ENCODE measurements at places on chromosomes 1 and 21.

GRCh38 chr1:190754666-190755065, 277.0 kb upstream of the BRINP3 start:
- DNase-seq, result no peak

DNA sequence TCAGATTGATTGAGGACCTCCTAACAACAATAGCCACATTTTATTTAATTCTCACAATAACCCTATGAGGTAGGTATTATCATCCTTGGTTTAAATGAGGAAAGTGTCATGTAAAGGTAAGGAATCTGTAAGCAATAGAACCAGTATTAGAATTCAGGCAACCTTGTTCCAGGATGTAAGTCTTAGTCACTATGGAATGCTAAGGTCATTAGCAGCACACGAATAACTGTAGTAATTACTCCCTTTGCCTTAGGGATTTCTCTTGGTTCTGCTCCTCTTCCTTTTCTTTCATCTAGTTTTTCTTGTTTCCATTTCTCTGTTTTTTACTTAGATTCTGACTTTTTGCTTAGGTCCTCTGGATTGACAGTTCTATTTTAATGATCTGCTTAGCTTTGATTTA, 23.1 kb upstream of the ATP6V1G3 start:
- no peak for DNase-seq

GRCh38 chr1:200364831-200365230, 45.0 kb downstream of the ZNF281 start:
- DNase-seq, result no peak

DNA sequence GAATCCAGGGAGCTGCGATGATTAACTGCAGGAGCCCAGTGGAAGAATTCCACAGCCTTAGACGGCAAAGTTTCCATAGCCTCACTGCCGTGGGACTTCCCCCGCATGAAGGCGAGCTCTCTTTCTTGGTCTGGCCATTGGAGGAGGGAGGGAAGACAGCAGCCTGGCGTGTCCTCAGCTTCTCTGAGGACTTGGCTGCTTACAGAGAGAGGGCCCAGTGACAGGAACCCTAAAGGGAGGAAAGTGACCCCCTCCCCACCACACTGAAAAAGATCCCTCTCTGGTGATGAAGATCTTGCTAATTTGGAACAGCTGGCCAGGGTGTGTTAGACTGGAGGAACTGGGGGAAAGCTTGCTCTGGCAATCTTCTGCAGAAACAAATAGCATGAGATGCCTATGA, 41.0 kb downstream of the ATP2B4 start:
- no peak for DNase-seq

DNA sequence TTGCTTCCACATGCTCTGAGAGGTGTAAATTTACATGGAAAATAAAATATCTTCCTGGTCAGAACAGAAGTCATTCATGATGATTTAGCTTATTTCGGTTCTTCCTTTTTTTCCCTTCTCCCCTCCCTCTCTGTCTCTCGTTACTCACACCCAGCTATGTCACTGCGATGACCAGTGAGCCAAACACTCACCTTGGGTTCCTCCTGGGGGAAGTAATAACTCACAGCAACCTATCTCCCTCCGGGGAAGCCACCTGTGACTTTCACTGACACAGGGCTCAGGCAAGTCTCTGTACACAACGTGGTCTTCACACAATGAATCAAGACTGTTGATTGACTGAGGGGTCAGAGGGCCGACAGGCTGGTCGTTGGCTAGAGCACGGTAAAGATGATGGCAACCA, 135.3 kb upstream of the VANGL1 start:
- no peak for DNase-seq

GRCh38 chr1:235783148-235783776, 83.4 kb downstream of the LYST start:
- peak; percentile 18 for DNase-seq

GRCh38 chr1:7646981-7647901, 123.9 kb upstream of the VAMP3 start:
- no peak for DNase-seq

DNA sequence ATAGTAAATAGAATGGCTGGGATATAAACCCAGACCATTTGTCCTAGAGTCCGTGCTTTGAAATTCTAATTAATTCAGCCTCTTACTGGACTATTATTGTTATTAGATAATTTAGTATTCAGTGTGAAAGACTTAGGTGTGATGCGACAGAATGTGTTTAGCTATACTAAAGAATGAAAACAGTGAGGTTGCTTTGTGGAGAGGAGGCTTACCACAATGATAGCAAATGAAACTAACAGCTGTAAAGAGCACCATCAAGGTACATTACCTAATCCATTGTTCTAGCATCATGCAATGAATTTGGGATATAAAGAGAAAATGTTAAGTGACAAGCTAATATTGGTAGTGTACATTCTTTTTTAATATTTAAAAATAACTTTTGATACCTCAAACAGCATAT, 911.1 kb downstream of the KCNT2 start:
- no peak for DNase-seq

DNA sequence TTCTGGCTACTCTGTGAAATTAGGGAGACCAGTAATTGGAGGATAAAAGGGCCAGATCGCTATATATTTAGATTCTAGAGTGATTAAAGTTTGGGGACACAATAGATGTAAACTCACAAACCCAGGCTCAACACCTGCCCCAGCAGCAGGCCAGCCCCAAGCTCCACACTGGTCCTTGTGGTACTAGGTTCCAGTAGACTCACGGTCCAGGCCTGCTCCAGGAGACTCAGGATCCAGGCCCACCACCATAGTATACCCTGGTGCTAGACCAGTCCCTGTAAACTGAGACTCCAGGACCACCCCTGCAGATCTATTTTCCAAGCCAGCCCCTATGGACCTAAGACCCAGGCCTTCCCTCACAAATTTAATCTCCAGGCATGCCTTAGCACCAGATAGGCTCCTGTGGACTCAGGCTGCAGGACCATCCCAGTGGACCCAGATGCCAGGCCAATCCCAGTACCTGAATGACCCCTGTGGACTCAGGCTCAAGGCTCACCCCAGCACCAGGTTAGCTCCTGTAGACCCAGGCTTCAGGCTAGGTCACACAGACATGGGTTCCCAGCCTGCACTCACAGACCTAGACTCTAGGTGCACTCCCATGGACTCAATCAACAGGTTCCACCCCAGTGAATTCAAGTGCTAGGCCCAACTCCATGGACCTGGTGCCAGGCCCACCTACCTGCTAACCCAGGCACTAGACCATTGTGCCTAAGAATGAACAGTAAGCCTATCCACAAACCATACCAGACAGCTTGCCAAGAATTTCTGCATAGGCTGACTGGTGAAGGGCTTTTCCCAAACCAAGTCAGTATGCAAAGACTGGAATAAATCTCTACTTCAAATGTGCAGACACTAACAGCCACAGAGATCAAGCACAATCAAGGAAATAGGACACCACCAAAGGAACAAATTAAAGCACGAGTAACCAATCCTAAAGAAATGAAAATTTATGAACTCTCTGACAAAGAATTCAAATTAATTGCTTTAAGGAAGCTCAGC, 13.8 kb upstream of the DENND1B start:
- no peak for DNase-seq

DNA sequence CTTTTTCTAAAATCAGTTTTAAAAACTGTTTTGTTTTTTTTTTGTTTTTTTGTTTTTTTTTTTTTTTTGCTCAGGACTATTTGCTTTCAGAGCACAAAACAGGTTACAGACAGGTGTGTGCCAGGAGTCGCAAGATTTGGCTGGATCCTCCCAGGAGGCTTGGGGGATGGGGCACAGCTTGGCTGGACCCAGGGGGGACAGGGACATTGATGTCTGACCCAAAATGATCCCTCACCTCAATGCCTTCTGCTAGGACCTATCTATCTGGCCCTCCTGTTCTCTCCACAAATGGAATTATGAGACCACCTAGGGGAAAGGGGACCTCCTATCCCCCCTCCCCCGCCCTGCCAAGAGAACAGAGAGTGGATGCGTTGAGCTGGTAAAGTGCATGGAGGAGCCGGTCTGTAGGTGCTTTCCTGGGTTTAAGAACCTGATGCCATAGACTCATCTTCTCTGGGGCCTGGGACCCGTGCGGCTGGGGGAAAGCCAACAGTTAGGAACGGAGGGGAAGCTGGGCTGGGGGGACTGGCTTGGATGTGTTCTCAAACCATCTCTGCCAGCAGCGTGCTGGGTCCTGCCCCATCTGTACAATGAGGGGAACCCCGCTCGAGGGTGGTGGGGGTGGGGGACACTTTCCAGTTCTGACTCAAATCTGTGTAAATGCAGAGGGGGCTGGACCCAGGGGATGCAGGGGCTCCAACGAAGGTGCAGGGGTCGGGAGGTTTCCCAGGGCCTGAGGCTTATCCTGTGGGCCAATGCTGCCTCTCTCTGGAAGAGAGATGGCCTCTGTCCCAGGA, 28.9 kb downstream of the RUNX3 start:
- no peak for DNase-seq

DNA sequence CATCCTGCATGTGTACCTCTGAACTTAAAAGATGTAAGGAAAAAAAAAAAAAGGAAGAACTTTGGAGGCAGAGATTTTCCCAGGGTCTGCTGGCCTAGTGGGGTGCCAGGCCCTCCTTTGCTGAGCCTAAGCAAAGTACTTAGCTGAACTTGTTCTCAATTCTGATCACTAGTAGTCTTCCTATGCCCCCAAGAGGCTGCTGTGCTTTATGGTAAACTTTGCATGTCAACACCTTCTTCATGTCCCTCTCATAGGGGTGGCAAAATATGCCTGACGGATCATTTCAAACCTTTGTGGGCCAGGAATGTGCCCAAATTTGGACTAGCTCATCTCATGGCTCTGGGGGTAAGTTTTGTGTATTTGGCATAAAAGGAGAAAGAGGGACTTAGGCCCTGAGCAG, 1.4 kb upstream of the USP21 start:
- DNase-seq, result no peak

- no peak for DNase-seq
These were observed 132.4 kb downstream of the HMGB4 start for GRCh38 chr1:33996281-33996680.

DNA sequence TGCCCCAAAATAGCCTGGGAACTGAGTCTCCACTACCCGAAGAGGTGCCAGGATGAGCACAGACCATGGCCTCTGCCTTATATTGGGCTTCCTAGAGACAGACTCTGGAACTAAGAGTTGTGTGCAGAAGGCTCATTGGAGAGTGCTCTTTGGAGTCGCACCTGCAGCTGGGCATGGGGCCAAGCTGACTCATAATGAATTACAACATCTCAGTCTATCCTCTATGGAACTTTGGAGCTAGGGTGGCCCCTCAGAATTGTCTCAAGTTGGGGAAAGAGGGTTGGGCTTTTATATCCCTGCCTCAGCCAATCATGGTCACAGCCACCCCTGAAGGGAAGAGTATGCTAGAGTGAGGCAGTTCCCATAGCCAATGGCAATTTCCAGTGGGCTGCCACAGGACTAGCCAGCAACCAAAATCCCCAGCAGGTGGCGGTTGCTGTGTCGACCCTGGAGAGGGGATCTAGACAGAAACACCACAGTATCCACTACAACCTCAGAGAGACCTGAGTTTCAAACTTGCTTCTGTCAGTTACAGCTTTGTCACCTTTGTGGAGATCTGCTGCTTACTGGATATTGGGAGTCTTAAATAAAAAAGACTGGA, 93.8 kb downstream of the DMRTA2 start:
- no peak for DNase-seq

DNA sequence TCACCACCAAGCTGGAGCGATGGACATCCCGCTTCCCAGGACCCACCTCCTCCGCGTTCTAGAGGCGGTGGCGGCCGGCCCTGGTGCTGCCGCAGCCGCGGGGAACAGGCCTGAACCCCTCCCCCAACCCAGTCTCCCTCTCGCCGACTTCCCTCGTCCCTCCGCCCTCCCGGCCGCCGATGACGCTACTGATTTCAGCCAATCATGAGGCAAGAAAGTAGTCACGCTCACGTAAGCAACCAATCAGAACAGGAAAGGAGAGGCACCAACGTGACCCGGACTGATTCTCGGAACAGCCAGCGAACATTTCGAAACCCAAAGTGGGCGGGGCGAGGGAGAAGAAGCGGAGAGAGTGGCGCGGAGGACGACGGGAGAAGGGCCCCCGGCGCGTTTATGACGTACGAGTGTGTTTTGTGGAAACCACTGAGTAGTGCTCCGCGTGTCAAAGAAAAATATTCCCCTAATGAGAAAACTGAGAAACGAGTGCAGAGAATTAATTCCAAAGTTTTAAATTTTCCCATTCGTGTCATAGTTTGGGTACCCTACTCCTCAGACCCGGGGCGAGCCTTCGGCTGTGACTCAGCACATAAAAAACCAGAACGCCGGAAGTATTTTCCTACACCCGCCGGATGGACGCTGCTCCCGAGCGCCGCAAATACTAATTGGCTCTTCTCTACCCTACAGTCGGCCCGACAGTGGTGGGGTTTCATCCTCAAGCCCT, at the start of gene NRDC:
TSS of gene NRDC (minus strand) at position 112 of the 721 bp plus-strand sequence. CDS start 112 bp downstream, outside the sequence.
- DNase-seq, result peak; percentile 100

- DNase-seq, result no peak
These were observed 34.9 kb downstream of the SSBP3 start for GRCh38 chr1:54371038-54371941.

- no peak for DNase-seq
These were observed 420 bp upstream of the VPS13D start for GRCh38 chr1:12229386-12229834.

GRCh38 chr21:25639551-25640201, 618 bp downstream of the JAM2 start:
- no peak for DNase-seq

DNA sequence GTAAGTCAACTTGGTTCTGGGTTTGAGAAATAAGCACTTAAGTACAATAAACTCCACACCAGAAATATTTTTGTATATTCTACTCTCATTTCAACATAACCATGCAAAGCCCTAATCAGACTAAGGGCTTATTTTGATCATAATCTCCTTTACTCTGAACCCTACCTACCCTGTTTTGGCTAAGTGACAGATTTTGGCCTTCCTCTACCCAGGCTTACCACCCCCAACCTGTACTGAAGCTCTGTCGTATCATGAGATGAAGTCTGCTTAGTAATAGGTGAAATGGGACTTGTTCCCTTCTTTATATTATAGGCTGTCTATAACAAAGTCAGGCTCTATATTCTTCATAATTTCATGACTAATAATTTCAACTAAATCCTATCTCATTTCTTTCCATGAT, 135.5 kb downstream of the RERE start:
- no peak for DNase-seq

DNA sequence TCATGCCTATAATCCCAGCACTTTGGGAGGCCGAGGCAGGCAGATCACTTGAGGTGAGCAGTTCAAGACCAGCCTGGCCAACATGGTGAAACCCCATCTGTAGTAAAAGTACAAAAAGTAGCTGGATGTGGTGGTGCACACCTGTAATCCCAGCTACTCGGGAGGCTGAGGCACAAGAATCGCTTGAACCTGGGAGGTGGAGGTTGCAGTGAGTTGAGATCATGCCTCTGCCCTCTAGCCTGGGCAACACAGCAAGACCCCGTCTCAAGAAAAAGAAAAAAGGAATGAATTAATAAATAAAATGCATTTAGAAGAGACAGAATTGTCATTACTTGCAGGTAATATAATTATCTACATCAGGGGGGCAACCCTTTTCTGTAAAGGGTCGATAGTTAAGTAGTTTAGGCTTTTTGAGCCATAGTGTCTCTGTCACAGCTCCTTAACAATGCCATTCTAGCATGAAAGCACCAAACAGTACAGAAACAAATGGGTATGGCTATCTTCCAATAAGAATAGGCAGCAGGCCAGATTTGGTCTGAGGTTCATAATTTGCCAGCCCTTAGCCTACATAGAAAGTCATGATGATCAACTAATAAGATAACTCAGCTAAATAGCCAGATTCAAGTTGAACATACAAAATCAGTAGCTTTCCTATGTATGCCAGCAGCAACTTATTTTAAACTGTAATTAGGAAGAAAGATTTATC, 56.8 kb downstream of the RPRD2 start:
- peak; percentile 4 for DNase-seq
